MM.1S (cell line): ENCODE measurements at places on chromosomes 11 and 22.

DNA sequence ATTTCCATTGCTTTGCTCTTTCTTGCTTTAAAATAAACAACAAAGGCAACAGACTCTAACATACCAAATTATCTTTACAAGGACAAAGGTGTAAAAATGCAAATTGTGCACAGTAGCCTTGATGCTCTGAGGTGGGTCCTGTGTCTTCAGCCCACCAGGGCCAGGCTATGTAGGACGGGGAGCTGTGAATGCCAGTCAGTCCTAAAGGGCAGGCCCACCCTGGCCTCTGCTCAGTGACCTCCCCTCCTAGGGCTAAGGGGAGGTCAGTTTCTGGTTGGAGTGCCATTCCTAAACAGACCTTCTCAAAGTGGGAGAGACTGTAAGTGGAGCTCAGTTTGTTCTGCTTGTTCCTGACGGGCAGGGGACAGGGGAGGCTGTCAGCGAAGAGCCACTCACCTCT, 78.0 kb upstream of the SUSD2 start:
- DNase-seq, result no peak

- no peak for DNase-seq
Observed at GRCh38 chr11:61837411-61838005, 9.4 kb downstream of the FADS2 start.

GRCh38 chr11:117866526-117866925, 9.9 kb downstream of the FXYD6 start:
- no peak for DNase-seq

DNA sequence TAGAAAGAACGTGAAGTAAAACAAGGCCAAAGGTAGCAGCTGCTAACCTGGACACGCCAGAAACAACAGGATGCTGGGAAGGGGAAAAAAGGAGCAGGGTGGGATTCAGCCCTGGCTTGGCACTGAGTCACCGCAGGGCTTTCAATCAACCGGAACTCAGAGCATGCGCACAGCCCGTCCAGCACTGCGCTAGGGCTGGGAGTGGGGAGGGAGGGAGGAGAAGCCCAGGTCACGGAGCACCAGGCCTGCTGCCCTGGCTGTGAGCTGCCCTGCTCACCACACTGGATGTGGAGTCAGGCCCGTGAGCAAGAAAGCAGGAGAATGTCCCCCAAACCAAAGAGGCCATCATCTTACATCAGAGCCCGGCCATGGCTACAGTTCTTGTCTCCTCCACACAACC, 51.5 kb downstream of the APOL1 start:
- DNase-seq, result no peak

GRCh38 chr11:93751001-93751400, 9.5 kb downstream of the C11orf54 start:
- DNase-seq, result no peak

DNA sequence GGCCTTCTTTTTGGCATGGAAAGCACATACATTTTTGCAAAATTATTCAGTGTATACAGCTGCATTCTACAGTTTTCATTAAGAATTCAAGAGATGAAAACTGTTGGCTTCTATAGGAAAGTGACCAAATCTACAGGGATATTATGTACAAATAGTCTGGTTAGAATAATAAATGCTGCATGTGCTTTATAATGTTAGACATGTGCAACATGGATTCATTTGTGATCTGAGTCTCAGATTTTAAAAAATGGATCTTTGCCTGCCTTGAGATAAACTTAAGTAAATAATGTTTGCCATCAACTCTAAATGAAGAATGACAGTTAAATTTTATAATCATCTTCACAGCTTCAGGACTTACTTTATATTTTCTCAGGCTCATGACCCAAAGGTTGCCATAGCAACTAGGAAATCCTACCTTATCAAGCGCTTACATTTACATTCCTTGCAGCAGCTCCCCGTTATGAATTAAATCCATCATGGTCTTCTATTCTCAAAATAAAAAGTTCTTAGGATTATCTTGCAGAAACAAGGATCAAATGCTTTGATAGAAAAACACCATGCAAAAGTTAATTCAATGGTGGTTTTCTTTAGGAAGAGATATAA, 200.2 kb downstream of the CADM1 start:
- no peak for DNase-seq

GRCh38 chr11:27471589-27472397, 797 bp downstream of the LGR4 start:
- DNase-seq, result peak; percentile 24

- DNase-seq, result no peak
Observed at GRCh38 chr11:34976496-34977088, 60.2 kb downstream of the PDHX start.
